Posterior vena cava (tissue), 2 donors: ENCODE measurements at places on chromosomes 5 and 9. TPM values are rescaled to one million over a fixed set of nuclear protein-coding genes. Genes with fewer than 3 reads are reported as not detected.

NTRK2 gene
- 43.8 TPM for total RNA-seq

LCN10 gene
- 9.2 TPM for total RNA-seq

ZNF462 gene
- total RNA-seq: 25.7 TPM

NMUR2 gene
- not detected for total RNA-seq

ASPN gene
- 22.5 TPM for total RNA-seq

RPS23 gene
- total RNA-seq: 1,454 TPM

DNA sequence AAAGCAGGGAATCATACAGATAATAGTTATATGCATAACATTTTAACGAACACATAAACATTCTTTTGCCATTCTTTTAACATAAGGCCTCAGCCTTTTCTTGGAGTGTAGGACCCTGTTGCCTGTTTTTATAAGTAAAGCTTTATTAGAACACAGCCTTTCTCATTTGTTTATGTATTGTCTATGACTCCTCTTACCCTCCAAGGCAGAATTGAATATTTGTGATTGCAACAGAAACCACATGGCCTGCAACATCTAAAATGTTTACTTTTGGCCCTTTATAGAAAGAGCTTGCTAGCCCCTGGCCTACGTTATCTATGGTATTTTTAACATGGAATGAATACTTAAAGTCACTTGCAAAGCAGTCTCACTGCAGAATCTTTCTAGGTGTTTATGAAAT, 2.6 kb downstream of the SLC31A1 start:
- DNase-seq: no peak

DNA sequence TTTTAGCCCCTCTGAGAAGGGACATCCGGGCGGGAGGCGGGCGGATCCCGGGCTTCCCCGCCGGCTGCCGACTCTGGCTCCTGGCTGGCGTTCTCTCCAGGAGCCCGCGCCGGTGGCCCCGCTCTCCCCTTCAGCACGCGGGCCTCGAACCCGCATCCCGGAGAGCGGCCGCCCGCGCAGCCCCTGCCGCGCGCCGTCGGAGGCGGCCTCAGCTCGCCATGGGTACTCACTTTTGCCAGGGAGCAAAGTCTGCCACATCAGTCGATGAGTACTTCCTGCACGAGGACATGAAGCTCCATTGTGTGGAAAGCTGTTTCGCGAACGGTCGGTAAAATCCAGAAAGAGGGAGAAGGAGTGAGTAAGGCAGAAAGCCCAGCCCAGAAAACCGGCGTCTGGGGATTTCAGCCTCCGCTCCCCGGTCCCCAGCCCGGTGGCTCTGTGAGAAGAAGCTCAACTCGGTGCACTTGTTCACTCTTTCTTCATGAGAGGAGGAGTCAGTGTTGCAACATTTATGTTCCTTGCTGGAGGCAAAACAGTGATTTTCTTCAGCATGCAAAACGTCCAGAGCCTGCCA, at the start of gene PRLR:
Gene PRLR (minus strand): TSS at position 450 of the 574 bp plus-strand sequence. CDS start 140,867 bp downstream, outside the sequence.
- DNase-seq: no peak

GRCh38 chr5:114122852-114123251, 239.0 kb upstream of the KCNN2 start:
- DNase-seq: no peak

DNA sequence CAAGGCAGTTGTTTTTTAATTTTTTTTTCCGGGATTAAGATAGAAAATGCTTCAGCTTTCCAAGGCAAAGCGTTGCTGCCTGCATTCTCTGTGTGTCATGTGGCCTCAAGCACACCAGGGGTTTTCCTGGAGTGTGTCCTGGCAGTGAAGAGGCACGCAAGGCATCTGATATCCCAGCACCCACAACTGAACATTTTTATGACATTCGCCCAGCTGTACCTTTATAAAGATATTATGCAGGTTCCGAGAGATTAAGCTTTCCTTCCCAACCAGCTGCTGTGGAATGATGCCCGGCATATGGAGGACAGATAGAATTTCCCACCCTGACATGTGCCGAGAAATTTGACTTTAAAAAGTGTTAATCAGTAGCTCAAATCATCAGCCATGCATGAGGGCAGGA, 205.6 kb downstream of the GADD45G start:
- no peak for DNase-seq

GRCh38 chr9:113578279-113578865, 114.8 kb downstream of the RGS3 start:
- DNase-seq: no peak

GRCh38 chr5:66238435-66238834, 94.3 kb downstream of the SREK1 start:
- no peak for DNase-seq

DNA sequence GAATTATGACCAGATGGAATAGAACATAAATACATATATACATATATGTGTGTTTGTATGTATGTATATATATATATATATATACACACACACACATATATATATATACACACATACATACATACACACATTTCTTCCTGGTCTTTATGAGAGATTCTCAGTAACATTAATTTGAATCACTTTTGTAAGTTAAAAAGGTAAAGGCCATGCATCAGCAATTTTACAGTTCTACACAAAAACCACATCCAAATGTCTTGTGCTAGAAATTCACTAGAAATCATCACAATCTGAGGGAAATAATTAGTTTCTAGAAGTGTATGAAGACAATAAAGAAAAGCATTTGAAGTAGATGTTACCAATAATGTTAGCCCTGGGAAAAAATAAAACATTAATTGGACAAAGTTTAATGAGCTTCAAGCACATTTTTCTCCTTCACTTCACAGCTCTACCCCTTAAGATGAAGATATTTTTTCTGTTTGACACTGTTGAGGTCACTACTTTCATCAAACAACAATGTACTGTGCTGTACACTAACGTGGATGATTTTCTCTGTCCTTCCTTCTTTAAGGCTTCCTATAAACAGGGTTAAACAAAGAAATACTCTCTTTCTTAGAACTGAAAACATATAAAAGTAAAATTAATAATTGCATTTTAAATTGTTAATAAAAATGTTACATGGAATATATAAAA, 189.2 kb upstream of the NR4A3 start:
- DNase-seq: no peak

DNA sequence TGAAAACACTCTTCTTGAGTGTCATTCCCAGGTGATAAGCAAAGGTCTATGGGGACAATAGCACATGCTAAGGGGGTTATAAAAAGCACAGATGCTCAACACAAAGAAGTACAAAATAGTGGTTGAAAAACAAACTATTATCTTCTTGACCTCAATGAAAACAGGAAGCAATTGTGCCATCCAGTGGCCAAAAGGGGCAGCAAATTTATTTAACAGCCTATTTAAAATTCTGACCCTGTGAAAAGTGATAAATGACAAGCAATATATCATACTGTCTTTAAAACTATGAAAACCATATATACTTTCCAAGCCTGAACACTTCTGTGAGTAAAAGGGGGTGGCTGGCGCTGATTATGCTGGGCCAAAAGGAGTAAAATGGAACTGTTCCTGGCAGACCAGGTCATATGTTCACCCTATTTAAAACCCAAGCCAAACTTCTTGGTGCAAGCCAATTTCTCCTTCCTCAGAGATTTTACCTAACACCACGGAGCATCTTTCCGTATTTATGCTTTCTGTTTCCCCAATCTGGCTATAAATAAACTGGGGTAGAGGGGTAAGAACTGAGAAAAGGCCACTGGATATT, 29.7 kb downstream of the TEX10 start:
- no peak for DNase-seq

DNA sequence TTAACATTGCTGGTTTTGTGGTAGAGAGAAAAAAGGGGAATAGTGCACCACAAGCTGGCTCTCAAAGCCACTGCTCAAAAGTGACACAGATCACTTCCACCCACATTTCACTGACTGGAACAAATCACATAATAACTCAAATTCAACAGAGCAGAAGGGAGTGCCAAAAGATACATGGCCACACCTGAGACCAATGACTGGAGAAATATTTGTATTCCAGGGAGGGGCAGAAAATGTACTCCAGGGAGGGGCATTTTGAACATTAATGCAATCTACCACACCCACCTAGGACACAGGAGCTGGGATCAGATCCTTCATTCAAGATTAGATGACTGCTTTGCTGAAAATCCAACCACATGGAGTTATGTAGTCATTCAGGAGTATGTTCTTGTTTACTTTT, 44.8 kb upstream of the ALDOB start:
- DNase-seq: no peak

GRCh38 chr5:160702934-160703333, 149.1 kb downstream of the ATP10B start:
- no peak for DNase-seq

DNA sequence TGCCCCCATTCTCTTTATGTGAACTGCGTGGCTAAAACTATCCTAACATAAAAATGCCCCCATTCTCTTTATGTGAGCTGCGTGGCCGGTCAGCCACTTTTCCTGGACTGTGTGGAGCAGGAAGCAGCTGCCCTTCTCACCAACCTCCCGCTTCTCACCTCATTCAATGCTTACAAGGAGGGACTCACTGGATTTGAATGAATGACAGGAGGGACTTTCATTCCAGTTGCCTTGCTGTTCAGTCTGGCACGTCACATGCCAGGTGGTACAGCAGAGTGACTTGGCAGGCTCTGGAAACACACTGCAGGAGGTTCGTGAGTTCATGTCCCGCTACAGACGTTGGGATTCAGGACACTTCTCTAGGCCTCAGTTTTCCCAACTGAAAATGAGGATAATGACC, 60.2 kb upstream of the NFIL3 start:
- no peak for DNase-seq

GRCh38 chr5:58201922-58202648, 257.8 kb downstream of the PLK2 start:
- DNase-seq: no peak

DNA sequence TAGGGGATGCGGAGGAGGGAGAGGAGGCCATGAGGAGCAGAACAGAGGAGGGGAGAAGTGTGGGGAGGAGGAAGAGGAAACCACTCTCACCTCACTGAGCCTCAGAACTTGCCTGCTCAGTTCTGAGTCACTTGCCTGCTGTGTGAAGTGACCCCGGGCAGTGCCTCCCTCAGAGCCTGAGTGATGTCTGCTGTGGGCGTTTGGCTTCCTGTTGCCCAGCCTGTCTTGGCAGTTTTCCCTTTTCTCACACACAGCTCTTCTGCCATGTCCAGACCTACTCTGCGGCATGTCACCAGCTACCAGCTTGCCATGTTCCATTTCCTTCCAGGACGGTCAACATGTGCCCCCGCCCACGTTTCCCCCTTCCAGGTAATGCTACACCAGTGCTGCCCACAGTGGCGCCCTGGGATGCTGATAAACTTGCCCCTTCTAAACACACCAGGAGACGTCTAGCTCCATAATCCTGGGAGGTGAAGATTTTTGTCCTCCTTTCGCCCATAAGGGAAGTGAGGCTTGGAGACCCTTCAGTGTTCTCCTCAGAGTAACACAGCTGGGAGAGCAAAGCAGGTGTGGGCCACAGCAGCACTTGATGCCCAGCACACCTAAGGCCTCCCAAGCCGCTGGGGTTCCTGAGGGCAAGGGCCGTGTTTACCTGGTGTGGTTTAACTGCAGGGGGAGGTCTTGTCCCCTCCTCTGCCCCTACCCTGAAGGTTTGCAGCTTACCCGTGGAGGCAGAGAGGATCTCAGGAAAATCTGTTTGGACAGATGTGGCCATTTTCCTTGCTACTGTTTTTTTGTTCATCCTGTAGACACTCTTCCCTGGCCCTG, 63.8 kb upstream of the RNF130 start:
- peak; percentile 78 for DNase-seq

DNA sequence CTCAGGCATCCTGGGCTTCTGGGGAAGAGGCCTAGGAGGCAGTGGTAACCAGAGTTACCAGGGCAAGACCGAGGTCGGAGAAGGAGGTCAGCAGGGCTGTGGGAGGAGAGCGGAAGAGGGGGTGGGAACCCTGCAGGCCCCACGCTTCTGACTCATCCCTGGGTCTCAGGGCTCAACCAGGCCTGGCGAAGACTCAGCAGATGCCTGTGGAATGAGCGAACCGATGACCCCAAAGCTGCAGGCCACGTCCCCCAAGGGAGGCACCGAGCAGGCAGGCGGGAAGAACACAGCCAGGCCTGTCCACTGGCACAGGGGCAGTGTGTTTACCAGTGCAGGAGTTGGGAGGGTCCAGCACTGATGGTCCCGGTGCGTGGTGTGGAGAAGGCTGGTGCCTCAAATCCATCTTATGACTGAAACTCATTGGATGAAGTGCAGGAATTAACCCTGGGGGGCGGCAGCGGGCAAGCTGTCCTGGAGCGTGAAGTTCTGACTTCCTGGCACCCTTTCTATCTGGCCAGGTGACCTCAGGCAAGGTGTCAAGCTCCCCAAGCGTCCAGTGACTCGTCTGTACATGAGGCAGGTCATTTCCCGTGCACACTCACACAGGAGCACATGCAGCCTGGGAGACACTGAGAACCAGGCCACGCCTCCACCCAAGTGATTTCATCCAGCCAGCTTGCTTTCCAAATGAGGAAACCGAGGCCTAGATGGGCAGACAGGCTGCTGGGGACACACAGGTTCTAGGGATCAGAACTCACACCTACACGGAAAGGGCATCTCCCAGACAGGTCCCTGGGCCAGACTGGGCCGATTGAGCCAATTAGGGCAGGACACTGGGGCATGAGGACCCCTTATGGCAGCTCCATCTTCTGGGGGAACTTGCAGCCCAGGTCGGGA, 69.1 kb downstream of the ADAMTS2 start:
- peak; percentile 96 for DNase-seq

GRCh38 chr5:167478188-167478587, 813.3 kb upstream of the WWC1 start:
- DNase-seq: no peak
